ENCODE measurements at places on chromosomes 11 and 22.

DNA sequence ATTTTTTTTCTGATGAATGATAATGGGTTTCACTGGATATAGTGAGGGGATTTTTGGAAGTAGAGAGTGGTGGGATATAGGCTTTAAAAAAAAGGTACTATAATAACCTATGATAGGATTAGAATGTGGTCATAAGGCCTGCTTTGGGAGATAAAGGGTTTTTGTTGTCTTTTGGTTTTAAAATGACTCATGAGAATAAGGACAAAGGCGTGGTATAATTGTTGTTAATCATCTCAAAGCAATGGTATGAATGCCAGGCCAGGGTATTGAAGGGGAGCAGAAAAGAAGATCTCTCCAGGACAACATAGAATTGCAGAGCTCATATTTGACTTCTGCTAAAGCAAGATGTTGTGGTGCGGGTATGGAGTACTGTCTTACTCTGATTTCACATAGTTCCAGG, 579.4 kb downstream of the JRKL start:
- no peak for DNase-seq

- DNase-seq, result peak; percentile 51
These were observed 1102.6 kb downstream of the DLG2 start for GRCh38 chr11:84524422-84525051.

GRCh38 chr11:111515591-111515990, 1.0 kb downstream of the HOATZ start:
- DNase-seq, result no peak

DNA sequence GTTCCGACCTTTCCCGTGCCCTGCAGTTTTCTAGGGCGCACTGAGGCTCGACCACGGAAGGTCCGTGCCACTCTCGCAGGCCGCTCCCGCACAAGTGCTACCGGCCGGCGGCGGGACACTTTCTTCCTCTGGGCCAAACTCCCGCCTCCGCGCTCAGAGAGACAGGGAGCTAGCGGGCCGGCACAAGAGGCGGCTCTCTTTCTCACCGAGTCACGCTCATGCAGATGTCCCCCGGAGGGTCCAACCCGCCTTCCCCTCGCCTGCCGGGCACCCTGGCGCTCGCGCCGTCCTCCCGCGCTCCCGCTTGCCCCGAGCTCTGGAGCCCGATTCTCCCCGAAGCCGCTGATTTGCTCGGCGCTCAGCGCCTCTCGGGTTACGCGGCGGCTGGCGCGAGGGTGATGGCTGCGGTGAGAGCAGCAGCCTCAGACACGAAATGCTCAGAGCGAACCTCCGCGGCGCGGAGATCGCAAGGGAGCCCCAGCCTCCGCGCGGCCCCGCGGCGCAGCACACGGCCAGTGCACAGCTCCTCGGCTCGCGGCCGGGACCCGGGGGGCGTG, 1.0 kb downstream of the LMO1 start:
- peak; percentile 56 for DNase-seq

- no peak for DNase-seq
These were observed 442 bp downstream of the COPB1 start for GRCh38 chr11:14499178-14499559.

DNA sequence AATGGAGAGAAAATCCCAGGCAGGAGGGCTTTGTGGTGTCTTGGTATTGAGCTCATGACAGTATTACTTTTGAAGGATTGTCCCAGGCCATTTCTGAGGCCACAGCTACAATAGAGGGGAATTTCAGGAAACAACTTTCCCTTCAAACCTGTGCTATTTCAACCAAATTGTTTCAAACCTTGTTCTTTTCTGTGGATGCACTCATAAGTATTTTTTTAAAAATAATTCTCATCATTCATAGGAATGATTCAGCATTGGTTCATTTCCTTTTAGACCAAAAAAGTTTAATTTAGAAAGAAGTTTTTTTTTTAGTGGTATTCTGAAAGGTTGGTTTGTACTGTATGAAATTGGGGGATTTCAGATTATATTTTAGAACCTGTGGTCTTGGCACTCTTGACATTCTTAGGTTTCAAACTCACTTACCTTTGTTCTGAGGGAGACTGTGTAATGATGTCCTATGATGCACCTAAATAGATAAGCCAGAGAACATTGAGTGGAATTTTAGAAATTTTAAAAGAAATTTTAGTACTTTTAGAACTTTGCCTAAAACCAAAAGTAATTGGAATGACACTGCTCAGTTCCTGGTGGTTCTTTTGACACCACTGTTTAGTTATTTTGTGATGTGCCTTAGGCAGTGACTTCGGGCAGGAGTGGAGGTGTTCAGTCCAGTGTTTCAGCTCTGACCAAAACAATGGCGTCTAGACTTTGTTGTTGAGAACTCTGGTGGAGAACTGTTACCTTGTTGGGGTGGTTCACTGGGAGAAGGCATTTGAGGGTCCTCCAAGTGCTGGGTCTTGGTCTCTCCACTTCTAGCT, 12.2 kb downstream of the TEAD1 start:
- DNase-seq, result no peak

- DNase-seq, result no peak
These were observed 111.9 kb downstream of the MRTFA start for GRCh38 chr22:40524392-40525249.

- DNase-seq, result no peak
These were observed 62.6 kb downstream of the FDX1 start for GRCh38 chr11:110492321-110492685.

GRCh38 chr11:124893781-124894401, 3.8 kb downstream of the ROBO4 start:
- DNase-seq, result no peak

DNA sequence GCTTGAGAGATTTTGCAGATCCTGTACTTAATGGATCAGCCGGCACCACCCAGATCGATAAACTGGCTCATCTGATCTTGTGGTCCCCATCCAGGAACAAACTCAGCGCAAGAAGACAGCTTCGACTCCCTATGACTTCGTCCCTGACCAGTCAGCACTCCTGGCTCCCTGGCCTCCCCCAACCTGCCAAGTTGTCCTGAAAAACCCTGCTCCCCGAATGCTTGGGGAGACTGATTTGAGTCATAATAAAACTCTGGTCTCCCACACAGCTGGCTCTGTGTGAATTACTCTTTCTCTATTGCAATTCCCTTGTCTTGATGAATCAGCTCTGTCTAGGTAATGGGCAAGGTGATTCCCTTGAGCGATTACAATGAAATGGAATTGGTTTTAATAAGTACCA, 29.5 kb downstream of the OR2AG2 start:
- no peak for DNase-seq

- no peak for DNase-seq
These were observed 1136.2 kb downstream of the BRD1 start for GRCh38 chr22:48691431-48691851.

GRCh38 chr11:117859061-117859460, 17.4 kb downstream of the FXYD6 start:
- no peak for DNase-seq

- no peak for DNase-seq
These were observed at the start of gene GALR3 for GRCh38 chr22:37823134-37823985. Gene GALR3, plus strand, starts transcription at chr22:37823382. Its CDS starts 25 bp downstream, at chr22:37823407.

DNA sequence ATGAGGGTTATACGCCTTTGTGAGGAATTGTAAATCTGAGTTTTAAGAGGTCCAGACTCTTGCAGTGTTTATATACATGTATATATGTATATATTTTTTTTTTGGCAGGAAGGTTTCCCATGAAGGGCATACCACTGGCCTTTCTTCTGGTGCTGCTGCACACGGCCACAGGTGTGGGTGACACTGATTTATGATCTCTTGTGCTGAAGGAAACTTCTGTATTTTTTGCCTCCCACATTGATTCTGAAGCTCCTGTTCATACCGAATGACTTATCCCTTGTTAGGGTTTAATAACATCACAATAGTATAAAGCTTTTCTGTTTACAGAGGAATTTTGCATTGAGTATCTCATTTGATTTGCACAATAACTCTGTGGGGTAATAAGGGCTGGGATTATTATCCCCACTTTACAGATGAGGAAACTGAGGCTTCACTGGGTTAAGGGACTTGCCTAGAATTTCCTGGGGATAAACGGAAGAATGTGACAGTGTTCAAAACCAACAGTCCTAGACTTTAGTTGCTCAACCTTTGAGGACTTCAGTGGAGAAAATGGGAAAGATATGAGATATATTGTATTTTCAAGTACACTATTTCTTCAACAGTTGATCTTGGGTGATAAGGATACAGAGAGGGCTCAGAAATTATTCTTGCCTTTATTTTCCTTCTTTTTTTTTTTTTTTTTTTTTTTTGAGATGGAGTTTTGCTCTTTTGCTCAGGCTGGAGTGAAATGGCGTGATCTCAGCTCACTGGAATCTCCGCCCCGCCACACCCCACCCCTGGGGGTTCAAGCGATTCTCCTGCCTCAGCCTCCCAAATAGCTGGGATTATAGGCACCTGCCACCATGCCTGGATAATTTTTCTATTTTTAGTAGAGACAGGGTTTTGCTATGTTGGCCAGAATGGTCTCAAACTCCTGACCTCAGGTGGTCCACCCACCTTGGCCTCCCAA, 70.1 kb downstream of the MICAL2 start:
- DNase-seq, result no peak

- peak; percentile 88 for DNase-seq
These were observed at the start of gene RCOR2 for GRCh38 chr11:63916837-63917691. Gene RCOR2, minus strand, starts transcription at chr11:63917164. Its CDS starts 708 bp downstream, at chr11:63916456.

DNA sequence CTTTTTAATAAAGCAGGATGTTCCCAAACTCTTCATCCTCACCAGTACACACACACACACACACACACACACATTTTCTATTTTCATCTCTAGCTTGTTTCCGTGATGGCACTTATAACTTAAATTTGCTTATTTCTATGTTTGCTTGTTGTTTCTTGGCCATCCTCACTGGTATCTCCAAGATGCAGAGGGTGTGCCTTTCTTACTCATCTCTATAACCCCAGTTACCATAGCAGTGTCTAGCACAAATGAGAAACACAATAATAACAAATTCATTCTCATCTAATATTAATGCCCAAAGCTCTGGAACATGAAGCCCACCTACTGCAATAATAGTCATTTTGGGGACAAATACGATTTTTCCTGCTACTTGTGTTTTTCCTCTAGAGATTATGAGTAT, 156.3 kb downstream of the GRM5 start:
- DNase-seq, result no peak

GRCh38 chr11:93655047-93655446, 6.4 kb upstream of the CEP295 start:
- DNase-seq, result no peak

GRCh38 chr22:36151006-36151595, 9.5 kb downstream of the APOL3 start:
- no peak for DNase-seq

DNA sequence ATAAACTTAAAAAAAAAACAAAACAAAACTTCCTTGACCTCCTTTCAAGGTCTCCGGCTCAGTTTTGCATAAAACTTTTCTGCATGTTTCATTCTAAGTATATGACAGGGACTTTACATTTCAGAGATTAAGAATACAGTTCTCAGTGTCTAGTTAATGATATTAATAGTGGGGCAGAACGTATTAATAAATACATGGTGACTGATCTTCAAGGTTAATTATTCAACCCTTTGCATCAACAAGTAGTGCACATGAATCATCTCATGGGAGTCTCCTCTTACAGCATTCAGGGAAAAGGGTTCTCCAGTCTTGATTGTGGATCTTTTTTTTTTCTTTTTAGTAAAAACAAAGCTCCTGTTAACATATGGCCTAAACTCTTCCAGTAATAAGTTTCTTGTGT, 146.8 kb downstream of the KIRREL3 start:
- no peak for DNase-seq

DNA sequence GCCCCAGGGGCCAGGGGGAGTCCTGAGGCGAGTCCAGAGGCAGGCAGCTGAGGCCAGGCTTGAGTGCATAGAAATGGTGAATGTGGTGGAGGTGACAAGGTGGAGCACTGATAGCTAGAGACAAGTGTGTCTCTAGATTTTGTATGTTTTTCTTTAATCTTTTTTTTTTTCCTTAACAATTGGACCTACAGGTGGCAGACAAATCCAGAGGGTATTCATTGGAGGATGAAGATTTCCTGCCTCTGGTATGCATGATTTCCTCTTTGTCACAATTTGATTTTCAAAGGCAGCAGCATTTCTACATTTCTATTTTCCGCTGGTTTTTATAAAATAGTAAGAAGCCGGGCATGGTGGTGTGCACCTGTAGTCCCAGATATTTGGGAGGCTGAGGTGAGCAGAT, 47.7 kb upstream of the DKK3 start:
- DNase-seq, result no peak

- DNase-seq, result no peak
These were observed 36.6 kb upstream of the CREB3L1 start for GRCh38 chr11:46240861-46241260.

GRCh38 chr22:48449466-48450187, 1378.0 kb downstream of the BRD1 start:
- DNase-seq, result no peak

DNA sequence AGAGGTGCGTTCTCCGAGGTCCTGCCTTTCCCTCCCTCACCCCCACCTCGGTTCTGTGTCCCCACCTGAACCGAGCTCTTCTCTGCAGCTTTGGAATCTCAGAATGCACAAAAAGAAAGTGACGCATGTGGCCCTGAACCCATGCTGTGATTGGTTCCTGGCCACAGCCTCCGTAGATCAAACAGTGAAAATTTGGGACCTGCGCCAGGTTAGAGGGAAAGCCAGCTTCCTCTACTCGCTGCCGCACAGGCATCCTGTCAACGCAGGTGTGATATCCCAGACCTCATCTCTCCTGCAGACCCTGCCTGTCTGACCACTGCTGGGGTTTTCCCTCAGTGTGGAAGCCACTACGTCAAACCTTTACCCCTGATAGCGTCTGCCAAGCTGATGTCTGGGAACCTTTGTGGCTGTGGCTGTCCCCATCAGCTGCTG, 13.9 kb downstream of the ACP2 start:
- DNase-seq, result no peak

GRCh38 chr11:45670386-45671135, 5.1 kb upstream of the CHST1 start:
- no peak for DNase-seq

DNA sequence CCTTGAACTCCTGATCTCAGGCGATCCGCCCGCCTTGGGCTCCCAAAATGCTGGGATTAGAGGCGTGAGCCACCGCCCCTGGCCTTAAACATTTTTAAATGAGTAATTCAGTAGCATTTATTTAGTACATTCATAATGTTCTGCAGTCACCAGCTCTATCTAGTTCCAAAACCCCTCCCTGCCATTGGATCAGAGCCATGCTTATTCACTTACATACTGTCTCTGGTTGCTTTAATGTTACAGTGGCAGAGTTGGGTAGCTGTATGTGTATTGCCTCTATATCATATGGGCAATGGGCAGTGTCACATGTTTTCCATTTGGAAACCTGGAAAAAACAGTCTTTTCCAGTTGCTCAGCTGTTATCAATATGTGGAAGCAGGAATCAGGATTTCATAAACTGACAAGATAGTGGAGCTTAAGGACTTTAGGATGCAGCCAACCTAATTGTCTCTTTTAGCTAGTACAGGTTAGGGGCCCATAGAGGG, 10.5 kb downstream of the COA4 start:
- no peak for DNase-seq

DNA sequence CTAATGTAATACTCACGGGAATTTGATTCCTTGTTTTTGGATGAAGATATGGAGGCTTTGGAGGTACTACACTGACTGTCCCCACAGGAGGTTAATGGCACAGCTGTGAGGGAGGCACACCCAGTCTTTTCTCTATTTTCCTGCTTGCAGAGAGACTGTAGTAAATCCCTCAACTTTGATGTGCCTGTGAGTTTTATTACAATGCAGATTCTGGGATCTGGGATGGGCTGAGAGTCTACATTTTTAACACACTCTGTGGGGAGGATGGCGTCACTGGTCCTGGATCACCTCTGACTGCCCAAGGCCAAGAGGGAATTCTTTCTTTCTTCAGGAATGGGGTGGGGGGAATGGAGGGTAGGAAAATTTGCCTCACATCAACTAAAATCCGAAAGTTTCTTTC, 80.2 kb upstream of the NTM start:
- no peak for DNase-seq

GRCh38 chr11:118436639-118437207, 431 bp downstream of the KMT2A start:
- DNase-seq, result no peak

- DNase-seq, result no peak
These were observed 55.4 kb upstream of the BID start for GRCh38 chr22:17829695-17830042.
